NCI-H1417 (cell line): ENCODE measurements at places on chromosomes 12 and 14.

GRCh38 chr14:24944800-24945199, 105.1 kb downstream of the STXBP6 start:
- DNase-seq = no peak

GRCh38 chr12:52144512-52145227, 47.1 kb downstream of the KRT80 start:
- DNase-seq = no peak

GRCh38 chr12:4454315-4454860, 8.8 kb upstream of the FGF6 start:
- no peak for DNase-seq

GRCh38 chr12:57093415-57094207, 4.7 kb downstream of the NAB2 start:
- DNase-seq = no peak

DNA sequence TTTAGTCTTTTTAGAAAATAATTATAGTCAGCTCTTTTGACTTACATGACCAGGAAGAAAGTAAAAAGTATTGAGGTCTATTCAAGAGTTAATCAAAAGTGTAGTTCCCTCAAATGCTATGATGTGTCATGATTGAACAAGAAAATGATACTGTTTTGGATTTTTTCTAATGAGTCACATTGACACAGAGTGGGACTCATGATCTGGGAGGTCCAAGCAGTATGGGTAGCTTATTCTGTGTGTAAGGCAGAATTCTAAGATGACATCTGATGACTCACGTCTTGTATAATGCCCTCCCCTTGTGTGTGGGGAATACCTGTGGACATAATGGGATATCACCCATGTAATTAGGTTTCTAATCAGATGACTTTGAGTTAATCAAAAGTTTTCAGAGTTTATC, 178.1 kb upstream of the DDHD1 start:
- DNase-seq = no peak

GRCh38 chr12:72276181-72276805, 4.1 kb downstream of the TRHDE start:
- DNase-seq = no peak

DNA sequence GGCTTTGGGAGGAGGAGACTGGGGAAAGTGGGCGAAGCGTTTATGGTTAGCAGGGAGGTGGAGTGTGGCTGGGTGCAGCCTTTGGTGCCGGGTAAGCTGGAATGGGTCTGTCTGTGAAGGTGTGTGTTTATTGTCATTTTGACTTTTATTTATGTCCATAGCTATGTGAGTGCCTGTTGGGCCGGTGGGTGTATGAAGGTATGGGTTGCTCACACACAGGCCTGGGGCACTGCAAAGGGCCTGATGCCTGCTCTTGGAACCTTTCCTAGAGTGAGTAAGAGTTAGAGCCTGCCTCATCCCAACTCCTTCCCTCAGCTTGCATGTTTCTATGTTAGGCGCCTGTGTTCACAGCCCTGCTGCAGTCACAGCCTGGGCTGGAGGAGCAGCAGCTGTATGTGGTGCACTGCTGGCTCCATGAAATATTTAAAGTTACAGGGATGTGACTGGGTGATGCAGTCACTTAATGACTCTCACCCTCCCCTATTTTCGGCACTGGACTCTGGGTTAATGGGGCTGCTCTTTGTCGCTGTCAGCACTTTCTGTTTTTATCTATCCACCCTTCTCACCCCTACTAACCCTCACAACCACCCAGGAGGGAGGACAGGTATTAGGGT, 2.6 kb upstream of the PPP1R1A start:
- no peak for DNase-seq

- no peak for DNase-seq
Observed at GRCh38 chr12:108060067-108060466, 69.0 kb upstream of the WSCD2 start.

GRCh38 chr14:64817631-64818030, 62.1 kb downstream of the SPTB start:
- peak; percentile 15 for DNase-seq

DNA sequence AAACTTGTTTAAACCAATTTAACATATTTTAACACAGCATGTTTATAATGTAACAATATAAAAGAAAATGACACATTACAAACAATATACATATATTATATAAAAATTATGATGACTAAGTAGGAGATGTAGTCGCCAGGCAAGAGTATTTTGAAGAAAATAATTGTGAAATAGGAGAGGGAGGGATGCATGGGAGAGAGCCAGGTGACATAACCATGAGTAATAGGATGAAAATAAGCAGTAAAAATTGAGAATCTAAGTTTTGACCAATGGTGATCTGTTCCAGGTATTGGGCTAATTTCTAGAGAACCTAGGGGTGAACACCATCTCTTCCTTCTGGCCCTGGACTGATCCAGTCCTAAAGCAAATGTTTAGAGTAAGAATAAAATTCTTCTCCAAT, 315.2 kb upstream of the G2E3 start:
- peak; percentile 52 for DNase-seq

DNA sequence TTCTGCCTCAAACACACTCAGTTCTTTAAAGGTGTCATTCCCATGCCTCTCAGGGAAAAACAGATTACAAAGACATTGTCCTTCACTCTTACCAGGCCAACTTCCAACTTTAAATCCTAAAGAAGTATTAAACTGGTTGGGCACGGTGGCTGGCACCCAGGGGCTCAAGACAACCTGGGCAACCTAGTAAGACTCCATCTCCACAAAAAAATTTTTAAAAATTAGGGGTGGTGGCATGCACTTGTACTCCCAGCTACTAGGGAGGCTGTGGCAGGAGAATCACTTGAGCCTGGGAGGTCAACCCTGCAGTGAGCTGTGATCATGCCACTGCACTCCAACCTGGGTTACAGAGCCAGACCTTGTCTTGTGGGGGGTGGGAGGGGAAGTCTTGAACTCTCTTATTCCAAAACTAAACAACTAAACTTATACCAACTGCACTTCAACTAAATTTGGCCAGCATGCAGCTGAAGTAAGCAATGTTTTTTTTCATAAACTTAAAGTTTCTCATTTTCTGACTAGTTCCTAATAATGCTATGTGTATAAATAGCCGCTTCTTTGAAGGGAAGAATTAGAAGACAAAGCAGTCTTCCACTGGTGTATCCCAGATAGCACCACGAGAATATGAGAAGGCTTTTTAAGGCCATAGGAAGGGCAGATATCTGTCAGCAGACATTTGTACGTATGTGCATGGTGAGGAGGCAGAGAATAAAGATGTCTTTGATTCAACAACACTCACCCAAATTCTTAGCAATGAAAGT, 2.4 kb downstream of the SLC11A2 start:
- DNase-seq = no peak

DNA sequence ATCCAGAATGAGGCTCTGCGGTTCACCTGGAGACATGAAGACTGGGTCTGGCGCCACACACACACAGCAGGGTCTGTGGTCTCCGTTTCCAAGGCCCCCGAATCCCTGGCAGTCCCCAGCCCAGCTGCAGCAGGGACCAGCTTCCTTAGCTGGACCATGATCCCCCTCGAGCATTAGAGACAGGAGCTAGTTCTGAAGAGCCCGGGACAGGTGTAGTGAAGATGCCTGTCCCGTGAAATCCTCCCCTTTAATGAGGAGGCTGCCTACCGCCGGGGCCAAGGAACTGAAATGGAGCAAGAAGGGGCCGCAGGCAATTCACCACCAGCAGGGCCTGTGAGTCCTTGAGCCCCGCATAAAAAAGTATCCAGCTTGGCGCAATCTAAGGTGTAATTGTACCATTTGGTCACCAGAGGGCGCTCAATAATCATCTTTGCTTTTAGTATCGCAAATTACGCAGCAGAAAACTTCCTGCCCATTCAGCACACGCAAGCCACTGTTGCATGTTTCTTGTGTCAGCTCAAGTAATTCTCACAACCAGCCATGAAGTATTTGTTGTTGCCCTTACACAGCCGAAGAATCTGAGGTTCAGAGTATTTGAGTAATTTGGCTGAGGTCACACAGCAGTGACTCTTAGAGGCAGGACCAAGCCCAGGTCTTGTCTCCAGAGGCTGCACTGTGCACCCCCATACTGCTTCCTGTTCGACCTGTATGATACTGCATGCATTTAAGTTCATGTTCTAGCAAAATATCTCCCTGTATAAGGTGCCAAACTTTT, 54.3 kb upstream of the PPP2R5C start:
- peak; percentile 89 for DNase-seq
